ENCODE measurements at places on chromosomes 4 and X.

- DNase-seq: no peak
These were observed 23.7 kb upstream of the GLRA2 start for GRCh38 chrX:14505648-14506047.

GRCh38 chrX:139903210-139903609 lies 29.6 kb downstream of the ATP11C start:
- no peak for DNase-seq

- no peak for DNase-seq
These were observed 790.1 kb downstream of the TECRL start for GRCh38 chr4:63618883-63619718.

DNA sequence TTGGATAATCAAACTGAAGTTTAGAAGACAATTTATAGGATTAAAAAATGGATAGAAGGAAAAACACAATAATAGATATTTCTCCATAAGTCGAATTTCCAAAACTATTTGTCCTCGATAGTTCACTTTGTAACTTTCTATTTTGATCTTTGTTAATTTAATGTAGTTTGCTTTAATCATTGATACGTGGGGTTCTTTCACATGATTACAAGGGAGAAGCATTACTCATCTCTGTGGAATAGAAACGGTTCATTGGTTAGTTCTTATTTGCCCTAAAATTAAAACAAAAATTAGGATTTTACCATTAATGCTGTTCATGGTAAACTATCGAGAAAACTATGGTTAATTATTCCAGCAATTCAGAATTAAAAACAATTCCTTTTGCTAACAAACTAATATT lies 2.1 kb downstream of the TET2 start:
- DNase-seq: no peak

- no peak for DNase-seq
These were observed 44.3 kb upstream of the PPP2R3B start for GRCh38 chrX:431056-431455.

- DNase-seq: no peak
These were observed 6.0 kb upstream of the CENPE start for GRCh38 chr4:103204111-103204510.

- DNase-seq: no peak
These were observed 41.9 kb downstream of the RWDD4 start for GRCh38 chr4:183617075-183617474.

DNA sequence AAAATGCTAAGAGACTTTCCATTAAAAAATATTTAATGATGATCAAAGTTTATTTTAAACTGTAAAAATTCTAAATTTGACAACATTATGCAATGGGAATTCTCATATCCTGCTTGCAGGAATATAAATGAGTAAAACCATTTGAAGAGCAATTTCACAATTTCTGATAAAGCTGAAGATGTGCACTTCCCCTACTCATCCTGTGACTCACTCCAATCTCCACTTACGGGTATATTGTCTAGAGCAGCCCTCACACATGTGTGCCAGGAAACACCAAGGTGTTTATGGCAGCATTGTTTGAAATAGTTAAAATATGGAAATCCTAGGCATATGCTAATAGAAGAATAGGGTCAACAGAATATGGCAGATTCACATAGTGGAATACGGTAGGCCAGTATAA lies 158.4 kb downstream of the PDHA2 start:
- no peak for DNase-seq

DNA sequence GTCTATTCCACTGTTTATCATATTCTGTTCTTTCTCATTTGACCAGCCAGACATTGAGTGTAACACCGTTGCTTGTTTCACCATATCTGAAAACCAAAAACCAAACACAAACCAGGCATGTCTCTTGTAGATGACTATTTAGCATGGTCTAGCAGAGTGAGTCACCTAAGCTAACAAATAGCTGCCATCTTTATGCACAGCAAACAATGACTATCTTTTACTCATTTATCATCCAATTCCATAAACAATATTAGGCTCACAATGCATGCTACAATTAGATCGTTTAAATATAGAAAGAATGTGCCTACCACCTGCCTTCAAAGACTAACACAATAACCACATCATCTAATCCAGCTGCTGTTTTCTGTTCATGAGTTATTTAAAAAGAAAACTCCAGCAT lies 495.4 kb downstream of the PCDH19 start:
- no peak for DNase-seq

DNA sequence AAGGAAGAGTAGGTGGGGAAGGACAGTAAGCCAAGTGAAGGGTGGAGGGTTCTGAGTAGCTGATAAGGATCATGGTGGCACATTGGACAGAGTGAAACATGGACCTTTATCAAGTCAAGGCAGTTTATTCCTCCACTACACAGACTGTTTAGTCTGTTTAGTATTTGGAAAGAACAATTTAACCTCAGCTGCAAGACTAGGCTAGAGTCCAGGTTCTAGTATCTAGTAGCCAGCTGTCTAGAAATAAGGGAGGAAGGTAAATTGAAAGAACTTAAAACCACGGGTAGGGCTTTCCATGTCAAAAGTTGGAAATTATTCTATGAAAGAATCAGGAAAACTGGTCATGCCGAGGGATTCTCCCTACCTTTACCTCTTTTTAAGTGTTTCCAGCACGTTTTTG lies 140.1 kb upstream of the MED14 start:
- no peak for DNase-seq

- no peak for DNase-seq
These were observed 101.1 kb downstream of the CT47B1 start for GRCh38 chrX:120774606-120775005.

GRCh38 chrX:39267176-39267575 lies 465.9 kb downstream of the MID1IP1 start:
- no peak for DNase-seq

GRCh38 chr4:119984996-119985395 lies 81.7 kb downstream of the MAD2L1 start:
- DNase-seq: no peak
